ENCODE measurements at places on chromosomes 7 and 10.

DNA sequence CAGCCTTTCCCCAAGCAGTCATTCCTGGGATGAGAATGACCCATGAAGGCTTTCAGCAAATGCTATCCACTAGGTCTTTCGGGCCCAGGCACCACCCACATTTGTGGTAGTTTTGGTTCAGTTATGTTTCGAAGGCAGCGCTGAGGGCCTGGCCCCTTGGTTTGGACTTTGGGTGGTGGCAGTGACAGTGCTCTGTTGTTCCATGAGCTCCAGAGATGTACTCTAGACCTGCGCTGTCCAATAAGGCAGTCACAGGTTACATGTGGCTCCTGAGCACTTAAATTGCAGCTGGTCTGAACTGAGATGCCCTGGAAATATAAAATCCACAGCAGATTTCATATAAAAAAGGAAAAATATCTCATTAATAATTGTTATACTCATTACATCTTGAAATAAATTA is 209.6 kb downstream of the CCSER2 start:
- DNase-seq, result no peak

GRCh38 chr7:127476618-127477017 is 84.1 kb upstream of the ZNF800 start:
- DNase-seq, result no peak

GRCh38 chr7:33667196-33667595 is 238.1 kb upstream of the BMPER start:
- no peak for DNase-seq

GRCh38 chr10:131559450-131559911 is 248.0 kb upstream of the TCERG1L start:
- no peak for DNase-seq

- DNase-seq, result no peak
Observed at GRCh38 chr10:32263300-32263699, 83.7 kb downstream of the EPC1 start.

DNA sequence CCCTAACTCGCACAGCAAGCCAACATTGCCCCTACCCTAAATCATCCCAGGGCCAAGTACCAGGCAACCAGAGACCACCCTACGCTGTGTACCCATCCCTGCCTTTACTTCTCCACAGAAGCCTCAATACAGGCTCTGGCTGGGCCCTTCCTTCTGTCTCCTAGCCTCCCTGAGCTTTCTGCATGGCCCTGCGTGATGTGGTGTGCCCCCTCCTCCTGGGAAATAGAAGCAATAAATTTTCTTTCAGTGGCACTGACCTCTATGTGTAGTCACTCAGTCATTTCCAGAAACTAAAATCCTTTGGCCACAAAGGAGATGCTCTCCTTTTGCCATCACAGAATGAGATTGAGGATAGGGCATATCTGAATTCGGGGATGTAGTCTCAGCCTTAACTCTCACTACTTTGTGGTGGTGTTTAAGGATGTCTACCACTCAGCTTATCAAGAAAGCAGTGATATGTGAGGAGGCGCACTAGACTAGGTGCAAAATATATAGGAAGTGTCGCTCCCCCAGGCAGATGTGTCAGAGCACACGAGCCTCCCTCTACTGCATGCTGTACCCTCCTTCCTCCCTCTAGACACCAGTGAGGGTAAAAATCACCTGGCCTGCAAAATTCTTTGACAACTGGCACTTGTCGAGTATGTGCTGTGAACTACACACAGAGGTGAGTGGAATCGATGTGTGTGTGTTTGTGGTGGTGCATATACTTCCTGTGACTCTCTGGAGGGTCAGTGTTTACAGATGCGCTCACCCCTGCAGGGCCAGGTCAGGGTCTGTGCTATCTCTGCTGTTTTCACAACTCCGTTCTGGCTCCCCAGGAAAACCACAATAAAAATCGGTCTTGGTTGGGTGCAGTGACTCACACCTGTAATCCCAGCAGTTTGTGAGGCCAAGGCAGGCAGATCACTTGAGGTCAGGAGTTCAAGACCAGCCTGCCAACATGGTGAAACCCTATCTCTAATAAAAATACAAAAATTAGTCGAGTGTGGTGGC is 825.9 kb upstream of the IGFBP3 start:
- no peak for DNase-seq

DNA sequence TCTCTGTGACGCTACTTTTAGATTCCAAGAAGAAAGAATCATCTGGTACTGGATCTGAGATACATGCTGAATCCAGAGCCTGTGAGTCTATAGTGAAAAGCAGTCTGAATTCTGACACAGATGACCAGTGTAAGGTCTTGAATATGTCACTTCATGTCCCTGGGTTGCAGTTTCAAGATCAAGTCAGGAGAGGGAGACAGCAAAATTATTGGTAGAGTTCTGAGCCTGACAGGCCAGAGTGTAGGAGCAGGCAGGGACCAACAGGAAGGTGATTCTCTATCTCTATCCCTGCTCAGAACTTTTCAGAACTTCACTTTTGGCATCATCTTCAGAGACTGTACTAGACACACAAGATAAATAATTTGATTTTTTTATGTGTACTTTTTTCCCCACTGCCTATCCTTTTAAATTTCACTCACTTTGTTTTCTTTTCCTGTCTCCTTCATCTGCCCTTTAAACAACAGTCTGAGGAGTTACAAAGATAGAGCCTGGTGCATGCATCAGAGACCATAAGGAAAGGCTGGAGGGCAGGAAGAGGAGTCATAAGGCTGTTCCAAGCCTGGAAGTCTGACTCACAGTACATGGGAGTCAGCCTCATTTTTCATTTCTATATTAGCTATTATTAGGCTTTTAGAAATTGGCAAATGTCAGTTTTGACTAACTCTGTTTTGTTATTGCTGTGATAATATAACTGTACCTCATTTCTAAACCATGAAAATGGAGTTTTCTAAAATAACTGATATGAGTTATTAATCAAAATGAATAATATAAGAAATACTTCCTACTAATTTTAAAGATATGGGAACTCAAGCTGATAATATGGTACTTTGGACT is 120.2 kb upstream of the TMEM229A start:
- DNase-seq, result no peak

All from activated T-cell treated with anti-CD3 and anti-CD28 coated beads for 48 hours (primary cell).